ENCODE measurements at places on chromosomes 3 and 15. TPM values are rescaled to one million over a fixed set of nuclear protein-coding genes. Genes with fewer than 3 reads are reported as not detected.

ITIH4 gene
- 12.5 TPM for total RNA-seq

IGSF10 gene
- 7.5 TPM for total RNA-seq

POLG gene
- 40.9 TPM for total RNA-seq

CCR5 gene
- total RNA-seq = 2.2 TPM

ISG20 gene
- total RNA-seq = 4.6 TPM

GPR160 gene
- 12.5 TPM for total RNA-seq

THPO gene
- total RNA-seq = not detected

Measured in umbilical cord (tissue), 2 donors.